ENCODE measurements at places on chromosomes 11 and 22.

DNA sequence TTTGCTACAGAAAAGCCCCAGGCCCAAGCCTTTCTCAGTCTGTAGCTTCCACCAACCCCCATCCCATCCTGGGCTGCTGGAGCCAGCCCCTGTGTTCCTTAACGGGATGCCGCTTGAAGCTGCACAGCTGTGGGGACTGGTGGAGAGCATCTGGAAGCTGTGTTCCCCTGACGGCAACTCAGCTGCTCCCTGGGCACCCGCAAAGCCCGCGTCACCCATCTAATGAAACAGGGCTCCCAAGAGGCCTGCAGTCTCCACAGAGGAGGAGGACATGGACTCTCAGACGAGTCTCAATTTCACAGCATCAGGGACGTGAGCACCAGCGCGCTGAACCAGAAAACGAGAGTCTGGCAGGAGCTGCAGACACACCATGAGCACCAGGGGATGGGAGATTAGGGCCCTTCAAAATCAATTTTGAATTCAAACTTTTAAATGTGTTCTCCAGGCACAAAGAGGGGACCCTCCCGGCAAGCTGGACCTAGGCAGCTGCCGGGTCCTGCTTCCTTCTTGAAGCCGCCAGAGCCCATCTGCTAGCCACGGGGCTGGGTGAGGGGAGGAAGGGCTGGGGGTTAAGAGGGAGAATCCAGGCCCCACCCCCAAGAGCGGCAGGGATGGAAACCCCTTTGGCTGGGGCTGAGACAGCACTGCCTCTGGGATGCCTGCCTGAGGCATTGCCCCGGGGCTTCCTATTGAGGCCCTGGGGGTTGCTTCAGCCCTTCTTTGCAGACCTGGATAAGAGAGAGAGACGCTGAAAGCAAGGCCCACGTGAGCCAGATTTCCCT, 21.0 kb downstream of the LMO1 start:
- DNase-seq = no peak

DNA sequence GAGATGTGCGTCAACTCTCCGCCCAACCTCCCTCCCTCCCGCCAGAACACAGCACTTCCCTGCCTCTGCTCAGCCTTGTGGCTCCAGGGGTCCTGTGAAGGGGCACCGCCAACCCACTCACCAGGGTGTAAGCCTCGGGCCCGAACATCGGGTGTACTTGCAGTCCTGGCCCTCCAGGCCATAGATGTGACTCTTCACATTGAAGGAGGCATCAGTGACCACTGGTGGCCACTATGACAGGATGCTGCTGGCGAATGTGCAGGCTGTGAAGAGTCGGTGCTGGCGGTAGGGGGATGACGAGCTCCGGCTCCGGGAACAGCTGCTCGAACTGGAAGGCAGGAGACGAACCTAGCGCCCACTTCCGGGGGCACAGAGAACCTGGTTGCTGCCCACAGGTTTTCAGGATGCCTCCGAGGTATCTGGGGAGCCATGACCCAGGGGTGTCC, 97.4 kb downstream of the MED15 start:
- no peak for DNase-seq

- no peak for DNase-seq
These were observed 24.8 kb upstream of the MICAL2 start for GRCh38 chr11:12085371-12086251.

GRCh38 chr22:40178417-40179409, 988 bp downstream of the TNRC6B start:
- DNase-seq = no peak

DNA sequence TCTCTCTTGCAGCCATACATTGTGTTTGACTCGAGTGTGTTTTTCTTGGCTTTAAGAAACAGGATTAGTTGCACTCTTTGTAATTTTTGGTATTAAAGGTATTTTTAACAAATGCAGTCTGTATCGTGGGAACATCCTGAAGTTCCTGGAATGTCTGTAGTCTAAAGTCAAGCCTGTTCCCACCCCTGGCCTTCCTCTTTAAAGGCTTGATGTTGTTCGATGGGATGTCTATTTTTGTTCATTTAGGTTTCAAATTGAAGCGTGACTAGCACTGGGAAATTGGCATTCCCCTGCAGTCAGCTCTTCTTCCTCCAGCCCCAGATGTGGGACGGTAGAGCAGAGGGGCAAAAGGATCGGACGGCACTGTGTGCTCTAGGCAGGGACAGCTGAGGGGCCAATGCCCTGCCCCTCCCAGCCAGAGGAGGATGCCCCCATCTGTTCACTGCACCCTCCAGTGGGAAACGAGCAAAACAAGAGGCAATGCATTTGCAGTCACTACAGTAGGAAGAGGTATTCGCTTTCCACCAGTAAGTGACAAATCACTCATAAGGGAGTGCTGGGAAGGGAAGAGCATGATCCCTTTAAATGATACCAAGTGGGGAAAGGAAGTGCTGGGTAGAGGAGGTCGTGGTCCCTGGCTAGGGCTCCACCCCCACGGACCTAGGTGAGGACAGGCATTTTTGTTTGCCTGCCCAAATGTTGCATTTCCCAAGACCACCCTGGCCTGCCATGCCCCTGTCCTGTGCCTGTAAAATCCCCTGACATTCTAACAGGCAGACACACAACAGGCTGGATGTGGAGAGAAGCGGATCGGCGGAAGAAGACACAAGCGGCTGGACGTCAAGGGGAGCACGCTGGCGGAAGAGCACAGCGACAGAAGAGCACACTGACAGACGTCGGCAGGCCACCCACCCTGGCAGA, 47.4 kb upstream of the SEPTIN5 start:
- peak; percentile 18 for DNase-seq

- no peak for DNase-seq
These were observed 1375.1 kb upstream of the TENM4 start for GRCh38 chr11:80815752-80816453.

DNA sequence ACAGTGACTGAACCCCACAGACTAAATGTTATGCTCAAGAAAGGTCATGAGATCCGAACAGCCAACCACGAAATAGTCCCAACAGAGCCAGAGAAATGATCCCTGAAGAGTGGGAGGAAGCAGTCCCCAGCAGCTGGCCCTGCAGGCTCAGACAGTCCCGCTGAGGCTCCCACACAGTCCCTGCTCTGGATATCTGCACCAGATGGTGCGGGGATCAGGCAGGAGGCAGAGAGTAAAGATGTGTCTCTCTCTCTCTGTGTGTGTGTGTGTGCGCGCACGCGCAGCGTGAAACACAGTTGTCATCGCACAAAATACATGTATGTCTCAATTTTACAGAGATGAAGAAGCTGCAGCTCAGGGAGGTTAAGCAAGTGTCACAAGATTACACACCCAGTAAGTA, 27.9 kb downstream of the GUCY1A2 start:
- no peak for DNase-seq

GRCh38 chr22:19819208-19819910, 35.3 kb downstream of the GNB1L start:
- no peak for DNase-seq

- DNase-seq = no peak
These were observed 263.6 kb downstream of the KIRREL3 start for GRCh38 chr11:126736682-126737572.

DNA sequence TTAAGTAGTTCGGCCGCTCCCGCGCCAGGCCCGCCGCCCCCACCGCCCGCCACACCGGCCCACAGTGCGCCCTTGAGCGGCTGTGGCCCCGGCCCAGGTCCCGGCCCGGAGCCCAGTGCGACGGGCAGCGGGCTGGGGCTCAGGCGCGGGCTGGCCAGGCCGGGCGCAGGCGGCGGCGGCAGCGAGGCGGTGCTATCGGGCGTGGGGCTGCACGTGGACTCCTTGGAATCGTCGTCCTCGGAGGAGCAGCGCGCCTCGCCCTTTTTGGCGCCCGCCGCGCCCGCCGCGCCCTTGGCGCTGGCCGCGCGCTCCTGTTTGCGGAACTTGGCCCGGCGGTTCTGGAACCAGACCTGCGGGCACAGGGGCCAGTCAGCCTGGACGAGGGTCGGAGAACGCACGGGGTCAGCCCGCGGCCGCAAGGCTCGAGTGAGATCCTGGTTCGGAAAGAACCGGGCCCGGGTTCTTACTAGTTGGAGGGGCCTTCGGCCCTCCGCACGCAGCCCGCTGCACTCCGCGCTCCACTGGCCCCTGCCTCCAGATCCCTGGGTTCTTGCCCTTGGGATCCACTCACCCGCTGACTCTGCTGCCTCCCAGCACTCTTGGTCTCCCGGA, 4.0 kb downstream of the PHOX2A start:
- no peak for DNase-seq

GRCh38 chr11:3669128-3669527, 2.1 kb downstream of the CHRNA10 start:
- no peak for DNase-seq

- no peak for DNase-seq
These were observed 7.5 kb downstream of the PGM2L1 start for GRCh38 chr11:74390697-74391096.

GRCh38 chr11:27139742-27140367, 99.2 kb downstream of the BBOX1 start:
- no peak for DNase-seq

DNA sequence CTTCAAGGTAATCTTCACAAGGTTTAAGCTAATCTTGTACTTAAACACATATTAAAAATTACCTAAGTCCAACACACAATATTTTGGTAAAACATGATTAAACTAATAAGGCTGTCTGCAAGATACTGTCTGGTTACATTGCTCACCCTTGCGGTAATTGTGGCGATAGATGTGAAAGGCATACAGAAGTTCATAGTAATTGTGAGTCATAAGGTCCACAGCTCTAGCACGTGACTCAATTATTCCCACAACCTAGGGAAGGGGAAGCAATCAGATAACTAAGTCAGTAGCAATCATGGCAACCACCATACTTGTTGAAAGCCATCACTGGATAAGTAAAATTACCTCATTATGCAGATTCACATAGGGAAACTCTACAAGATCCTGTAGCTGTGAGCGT, 30.5 kb upstream of the FNBP4 start:
- no peak for DNase-seq

- DNase-seq = peak; percentile 85
These were observed 499.0 kb upstream of the CCDC179 start for GRCh38 chr11:23359297-23359696.

DNA sequence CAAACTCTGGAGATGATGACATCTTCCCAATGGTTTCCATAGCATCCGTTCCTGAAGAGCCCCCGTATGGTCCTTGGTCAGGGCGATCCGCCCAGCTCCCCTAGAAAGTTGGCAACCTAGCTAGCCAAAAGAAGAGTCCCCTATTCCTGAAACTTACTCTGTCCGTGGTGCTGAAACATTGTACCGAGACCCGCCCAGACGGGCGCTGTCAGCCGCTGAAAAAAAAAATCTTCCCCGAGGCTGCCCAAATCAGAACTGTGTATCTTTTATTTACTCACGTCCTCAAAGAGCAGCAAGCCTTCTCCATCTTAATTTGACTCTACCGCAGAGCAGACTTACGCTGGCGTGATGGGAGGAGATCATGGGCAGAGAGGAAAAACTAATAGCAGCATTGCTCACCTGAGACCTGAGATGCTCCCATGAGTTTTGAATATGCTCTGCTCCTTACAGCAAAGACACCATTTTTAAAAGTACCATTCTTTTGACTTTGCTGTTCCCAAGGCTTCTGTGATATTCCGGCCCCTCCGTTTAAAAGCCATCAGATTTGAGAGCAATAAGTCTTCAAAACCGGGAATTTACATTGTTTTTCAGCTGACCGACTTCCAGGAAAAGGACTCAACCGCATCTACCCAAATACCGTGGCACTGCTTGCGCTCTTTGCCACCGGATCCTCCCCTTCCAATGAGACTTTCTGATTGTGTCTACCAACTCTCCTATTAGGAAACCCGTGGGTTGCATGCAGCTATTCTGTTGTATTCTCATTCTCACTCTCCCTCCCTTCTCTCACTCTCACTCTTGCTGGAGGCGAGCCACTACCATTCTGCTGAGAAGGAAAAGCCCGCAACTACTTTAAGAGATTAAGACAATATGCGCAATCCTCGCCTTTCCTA, at the start of gene SLC17A6:
Gene SLC17A6 (plus strand): TSS at position 786 of the 890 bp plus-strand sequence. CDS start 153 bp downstream, outside the sequence.
- no peak for DNase-seq

GRCh38 chr22:47411006-47411405, 648.6 kb downstream of the TBC1D22A start:
- DNase-seq = no peak

DNA sequence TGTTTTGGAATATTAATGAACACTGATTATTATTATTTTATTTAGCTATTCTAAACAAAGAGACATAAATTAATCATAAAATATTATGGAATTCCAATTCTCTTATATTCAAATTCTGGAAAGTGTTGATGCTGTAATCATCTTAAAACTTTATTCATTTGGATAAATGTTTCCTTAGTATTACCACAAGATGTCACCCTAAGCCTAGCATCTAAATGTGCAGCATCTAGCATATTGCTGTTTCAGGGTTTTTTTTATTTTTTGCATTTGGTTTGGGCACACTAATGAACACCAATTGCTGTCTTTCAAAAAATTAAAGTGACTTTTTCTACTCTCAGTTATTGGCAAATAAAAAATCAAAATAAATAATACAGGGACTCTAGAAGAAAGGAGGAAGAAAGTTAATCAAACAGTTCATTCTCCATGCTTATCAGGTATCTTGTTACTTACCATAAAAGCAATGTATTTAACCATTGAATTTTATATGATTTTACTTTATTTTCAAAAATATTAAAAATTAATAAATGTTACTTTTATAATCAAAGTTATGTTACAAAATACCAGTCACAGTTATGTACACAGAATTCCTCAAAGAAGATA, 31.8 kb downstream of the DLG2 start:
- peak; percentile 4 for DNase-seq

- DNase-seq = no peak
These were observed 32.3 kb downstream of the TPBGL start for GRCh38 chr11:75272821-75273301.

GRCh38 chr22:27949421-27949820, 30.4 kb upstream of the PITPNB start:
- DNase-seq = no peak
